ENCODE measurements at places on chromosomes 4 and X.

DNA sequence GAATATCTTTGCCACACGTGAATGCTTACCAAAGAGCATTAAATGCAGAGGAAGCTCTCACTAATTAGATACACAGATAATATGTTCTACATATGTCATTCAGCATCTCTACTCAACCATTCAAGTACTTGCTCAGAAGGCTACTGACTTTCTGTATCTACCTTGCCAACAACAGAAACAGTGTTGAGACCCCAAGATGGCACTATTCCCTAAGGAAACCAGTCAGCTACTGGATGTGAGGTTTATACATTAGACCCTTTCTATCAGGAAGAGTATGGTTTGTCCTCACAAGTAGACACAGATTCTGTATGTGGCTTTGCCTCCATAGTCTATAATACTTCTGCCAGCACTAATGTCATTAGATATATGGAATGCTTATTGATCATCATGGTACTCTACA is 443.9 kb upstream of the INTU start:
- DNase-seq, result no peak

DNA sequence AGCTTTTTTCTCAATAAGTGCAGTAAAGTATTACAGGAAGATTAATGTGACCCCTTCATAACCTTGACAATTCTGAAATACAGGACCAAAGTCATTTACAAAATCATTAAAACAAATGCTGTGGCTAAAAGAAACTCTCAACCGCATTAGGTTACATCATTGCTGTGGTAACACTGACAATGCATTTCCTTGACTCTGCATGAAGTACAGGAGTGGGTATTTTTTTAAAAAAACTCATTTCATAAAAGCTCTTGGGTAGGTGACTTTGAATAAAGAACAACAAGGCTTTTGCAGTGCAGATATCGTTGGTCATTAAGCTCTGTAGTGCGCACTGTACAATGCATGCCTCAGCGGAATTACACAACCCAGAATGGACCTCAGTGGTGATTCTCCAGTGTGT is 23.4 kb upstream of the XK start:
- no peak for DNase-seq

- no peak for DNase-seq
These were observed 125.7 kb downstream of the ZC4H2 start for GRCh38 chrX:64850371-64851082.

GRCh38 chr4:8305851-8306471 is 36.4 kb downstream of the HTRA3 start:
- no peak for DNase-seq

DNA sequence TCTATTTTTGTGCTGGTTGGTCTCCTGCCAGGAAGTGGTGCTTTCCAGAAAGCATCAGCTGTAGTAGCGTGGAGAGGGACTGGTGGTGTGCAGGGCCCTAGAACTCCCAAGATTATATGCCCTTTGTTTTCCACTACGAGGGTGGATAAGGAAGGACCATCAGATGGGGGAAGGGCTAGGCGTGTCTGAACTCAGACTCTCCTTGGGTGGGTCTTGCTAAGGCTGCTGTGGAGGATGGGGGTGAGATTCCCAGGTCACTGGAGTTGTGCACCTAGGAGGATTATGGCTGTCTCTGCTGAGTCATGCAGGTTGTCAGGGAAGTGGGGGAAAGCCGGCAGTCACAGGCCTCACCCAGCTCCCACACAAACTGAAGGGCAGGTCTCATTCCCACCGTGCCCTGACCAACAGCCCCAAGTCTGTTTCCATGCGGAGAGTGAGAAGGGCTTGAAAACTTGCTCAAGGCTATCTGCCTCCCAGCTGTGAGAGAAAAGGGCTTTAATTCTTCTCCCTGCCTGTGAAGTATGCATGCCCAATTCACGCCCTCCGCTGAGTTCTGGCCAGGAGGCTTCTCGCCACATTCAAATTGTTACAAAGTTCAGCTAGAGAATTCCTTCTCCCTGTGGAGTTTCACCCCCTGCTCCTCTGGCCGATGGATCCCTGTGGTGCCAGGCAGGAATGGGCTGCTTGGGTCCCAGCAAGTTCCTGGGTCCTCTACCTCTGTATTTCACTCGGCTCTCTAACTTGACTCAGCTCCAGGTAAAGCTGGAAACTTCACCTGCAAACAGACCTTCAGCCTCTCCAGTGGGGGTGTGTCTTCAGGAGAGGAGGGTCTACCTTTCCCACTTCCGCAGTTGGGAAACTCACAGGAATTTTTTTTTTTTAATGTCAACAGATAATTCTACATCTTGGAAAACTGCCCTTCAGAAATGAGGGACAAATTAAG is 7.7 kb upstream of the CSTF2 start:
- DNase-seq, result no peak

DNA sequence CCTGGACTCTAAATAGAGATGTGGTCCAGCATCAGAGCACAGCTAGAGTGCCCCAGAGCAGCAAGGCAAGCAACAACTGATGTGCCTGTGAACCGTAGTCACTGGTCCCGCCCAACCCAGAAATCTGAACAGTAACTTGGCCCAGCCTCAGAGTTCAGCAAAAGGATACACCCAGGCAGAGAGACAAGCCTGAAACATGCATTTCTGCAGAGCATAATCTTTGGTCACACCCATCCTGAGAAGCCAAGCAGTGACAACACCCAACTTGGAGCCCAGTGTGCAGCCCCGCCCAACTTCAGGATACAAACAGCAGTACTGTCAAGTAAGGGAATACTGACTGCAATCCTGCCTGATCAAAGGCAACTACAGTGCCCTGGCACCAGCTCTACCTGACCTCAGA is 78.9 kb downstream of the CCDC160 start:
- no peak for DNase-seq

GRCh38 chrX:15336023-15336413 is 695 bp upstream of the PIGA start:
- DNase-seq, result peak; percentile 9

DNA sequence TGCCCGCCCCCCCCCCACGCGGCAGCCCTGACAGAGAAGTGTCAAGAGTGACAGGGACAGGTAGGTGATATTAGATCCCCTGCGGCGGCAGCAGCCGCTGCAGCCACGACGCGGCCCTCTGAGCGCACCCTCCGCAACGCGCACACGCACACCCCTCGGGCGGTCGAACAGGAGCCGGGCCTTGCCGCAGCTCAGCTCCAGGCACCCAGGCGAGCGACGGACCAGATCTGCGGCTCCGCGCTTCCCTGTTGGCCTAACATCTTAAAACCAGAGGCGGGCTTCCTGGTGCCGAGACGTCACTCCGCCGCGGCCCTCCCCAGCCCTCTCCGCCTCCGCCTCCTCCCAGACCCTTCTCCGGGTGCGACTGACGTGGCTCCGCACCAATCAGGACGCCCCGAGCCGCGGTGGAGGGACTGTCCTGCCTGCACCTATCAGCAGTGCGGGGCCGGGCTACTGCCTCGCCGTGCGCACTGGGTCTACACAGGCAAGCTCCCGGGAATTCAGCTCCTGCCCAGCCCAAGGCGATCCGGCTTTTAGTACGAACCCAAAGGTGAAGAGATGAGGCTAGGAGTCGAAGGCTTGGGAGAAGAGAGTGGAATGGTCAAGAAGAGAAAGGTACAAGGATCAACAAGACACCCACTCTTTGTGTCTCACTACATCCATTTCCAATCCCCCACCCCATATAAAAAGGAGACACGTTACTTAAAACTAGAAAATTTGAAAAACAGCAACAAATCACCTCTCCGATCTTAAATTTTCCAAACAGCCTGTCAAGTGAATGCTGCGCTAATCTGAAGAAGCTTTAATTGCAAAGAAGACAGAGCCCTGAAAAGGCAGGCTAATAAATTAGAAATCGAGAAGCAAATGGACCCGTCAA is at the start of gene PITX2:
TSS of gene PITX2 (minus strand) at position 237 of the 877 bp plus-strand sequence. CDS start 617 bp downstream, outside the sequence.
- peak; percentile 89 for DNase-seq

DNA sequence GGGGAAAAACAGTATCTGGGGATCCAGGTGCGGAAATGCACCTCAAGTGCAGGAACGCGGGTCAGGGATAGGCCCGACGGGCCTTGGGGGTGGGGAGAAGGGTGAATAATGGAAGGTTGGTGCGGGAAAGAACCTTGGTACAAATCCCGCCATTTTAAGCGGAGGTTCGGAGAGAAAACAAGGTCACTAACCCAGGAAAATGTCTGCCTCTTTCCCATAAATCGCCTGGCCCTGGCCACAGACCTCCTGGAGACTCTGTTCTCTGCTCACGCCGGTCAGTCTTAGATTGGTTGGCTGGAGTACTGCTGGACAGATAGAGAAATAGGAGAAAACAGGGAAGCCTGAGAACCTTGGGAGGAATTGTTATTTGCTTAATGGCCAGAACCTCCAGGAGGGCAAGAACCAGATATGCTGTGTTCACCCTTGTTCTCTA is 897 bp upstream of the FBXL5 start:
- no peak for DNase-seq

GRCh38 chrX:6468706-6469105 is 66.2 kb downstream of the VCX3A start:
- no peak for DNase-seq

Data from germinal center (tissue), 1 donor.